ENCODE measurements at places on chromosomes 4 and X.

GRCh38 chrX:71870208-71871098, 40.2 kb upstream of the NHSL2 start:
- DNase-seq: peak; percentile 3

GRCh38 chr4:149910604-149911350, 95.1 kb upstream of the IQCM start:
- DNase-seq: no peak

GRCh38 chr4:83219344-83220331, 65.0 kb downstream of the COQ2 start:
- DNase-seq: peak; percentile 1

DNA sequence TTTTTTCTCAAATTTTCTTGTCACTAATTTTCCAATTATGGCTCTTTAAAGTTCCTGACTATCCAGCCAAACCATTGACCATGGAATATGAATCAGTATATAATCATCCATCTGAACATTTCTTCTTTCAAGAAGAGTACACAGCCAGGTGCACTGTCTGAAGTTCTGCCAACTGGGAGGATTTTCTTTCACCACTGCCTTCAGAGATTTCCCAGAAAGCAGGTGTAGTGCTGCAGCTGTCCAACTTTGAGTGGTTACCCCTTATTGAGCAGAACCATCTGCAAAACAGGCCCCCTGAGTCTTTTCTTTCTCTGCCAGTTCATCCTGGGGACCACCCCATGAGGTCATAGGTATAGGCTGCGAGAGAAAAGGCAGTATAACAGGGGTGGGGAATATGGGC, 1213.2 kb downstream of the RAPGEF2 start:
- no peak for DNase-seq

- DNase-seq: no peak
Observed at GRCh38 chr4:141352331-141352730, 131.6 kb downstream of the ZNF330 start.

- DNase-seq: peak; percentile 66
Observed at GRCh38 chr4:2261110-2261852, 628 bp downstream of the MXD4 start.

DNA sequence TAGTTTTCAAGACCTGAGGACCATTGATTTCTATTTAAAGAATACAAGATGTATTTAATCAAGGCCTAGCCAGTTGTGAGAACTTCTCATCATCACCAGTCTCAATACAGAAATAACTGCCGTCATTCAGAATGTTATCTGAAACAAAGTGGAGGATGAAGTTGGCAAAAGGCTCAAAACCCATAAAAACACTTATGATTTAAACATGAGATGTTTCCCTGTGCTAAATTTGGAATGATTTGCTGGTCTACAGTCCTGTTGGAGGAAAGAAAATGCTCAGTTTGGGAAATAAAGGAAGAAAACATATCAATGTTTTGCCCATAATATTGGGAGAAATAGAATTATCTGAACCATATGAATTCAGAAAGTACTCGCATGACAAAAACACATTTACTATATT, 192.2 kb downstream of the ADGRA3 start:
- no peak for DNase-seq

GRCh38 chrX:3393581-3394111, 47.2 kb upstream of the MXRA5 start:
- DNase-seq: no peak

DNA sequence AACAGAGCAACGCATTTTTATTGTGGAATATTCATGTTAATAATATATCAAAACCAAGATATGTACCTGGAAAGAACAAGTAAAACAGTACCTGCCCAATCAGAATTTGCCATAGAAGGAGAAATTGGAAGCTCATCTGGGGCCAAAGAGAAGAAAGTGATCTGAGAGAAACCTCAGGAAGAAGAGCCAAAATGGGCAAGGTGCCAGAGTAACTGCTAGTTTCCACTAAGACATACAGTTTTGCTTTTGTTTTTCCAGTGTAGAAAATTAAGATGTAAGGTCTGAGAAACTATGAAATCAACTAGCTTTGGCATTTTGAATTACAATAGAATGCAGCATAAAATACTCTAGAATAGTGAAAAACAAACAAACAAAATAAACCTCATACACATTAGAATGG, 2201.2 kb downstream of the ARAP2 start:
- DNase-seq: no peak

GRCh38 chr4:140135529-140136088, 18.4 kb downstream of the MAML3 start:
- peak; percentile 35 for DNase-seq

GRCh38 chr4:88908521-88908920, 148.5 kb downstream of the FAM13A start:
- no peak for DNase-seq

- DNase-seq: no peak
Observed at GRCh38 chr4:57370691-57371090, 260.5 kb upstream of the IGFBP7 start.

GRCh38 chrX:69280933-69281332, 115.7 kb upstream of the PJA1 start:
- no peak for DNase-seq

DNA sequence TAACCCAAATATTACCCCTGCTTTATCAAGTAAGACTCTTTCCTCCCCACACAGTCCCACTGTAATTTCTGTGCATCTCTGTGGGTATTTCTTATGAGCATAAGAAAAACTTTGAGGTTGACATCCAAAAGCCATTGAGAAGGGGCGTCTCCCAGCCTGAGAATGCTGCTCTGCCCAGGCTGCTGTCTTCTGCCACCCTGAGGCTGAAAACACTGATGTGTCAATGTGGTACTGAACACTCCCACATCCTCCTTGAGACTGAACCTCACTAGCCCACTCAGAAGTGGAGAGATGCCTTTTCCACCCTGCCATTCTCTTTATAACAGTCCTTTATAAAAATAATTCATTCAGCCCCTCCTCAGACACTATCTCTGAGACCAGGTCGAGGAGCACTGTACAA, 120.8 kb downstream of the SMIM20 start:
- DNase-seq: no peak

GRCh38 chr4:128159967-128160366, 98.9 kb downstream of the LARP1B start:
- DNase-seq: peak; percentile 71

DNA sequence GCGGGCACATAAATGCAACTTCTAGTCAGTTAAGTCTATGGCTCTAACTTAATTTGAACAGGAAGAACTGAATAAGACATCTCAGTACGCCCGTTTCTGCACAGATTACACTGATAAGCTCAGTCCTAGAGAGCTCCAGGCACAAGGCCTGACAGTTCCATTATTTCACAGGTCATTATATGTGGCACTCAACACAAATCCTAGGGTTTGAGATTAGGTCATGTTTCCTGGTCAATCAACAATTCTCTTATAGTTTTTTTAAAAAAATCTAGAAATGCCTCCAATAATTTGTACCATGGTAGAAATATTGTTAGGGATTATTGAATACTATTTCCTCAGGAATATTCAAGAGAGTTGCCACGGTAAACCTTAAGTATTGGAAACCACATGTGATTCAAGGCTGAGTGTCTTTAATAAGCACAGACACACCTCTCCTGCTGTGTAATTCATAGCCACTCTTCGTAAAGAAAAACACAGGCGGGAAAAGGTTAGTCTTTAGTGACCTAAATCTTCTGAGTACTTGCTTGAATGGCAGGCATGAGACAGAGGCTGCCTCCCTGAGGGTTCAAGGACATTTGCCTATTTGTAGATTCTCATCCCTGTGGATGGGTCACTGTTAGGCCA, 342.9 kb upstream of the ADGRL3 start:
- DNase-seq: no peak

GRCh38 chr4:23746027-23746426, 143.8 kb downstream of the PPARGC1A start:
- DNase-seq: no peak

GRCh38 chr4:114373508-114373907, 225.1 kb upstream of the UGT8 start:
- DNase-seq: no peak

DNA sequence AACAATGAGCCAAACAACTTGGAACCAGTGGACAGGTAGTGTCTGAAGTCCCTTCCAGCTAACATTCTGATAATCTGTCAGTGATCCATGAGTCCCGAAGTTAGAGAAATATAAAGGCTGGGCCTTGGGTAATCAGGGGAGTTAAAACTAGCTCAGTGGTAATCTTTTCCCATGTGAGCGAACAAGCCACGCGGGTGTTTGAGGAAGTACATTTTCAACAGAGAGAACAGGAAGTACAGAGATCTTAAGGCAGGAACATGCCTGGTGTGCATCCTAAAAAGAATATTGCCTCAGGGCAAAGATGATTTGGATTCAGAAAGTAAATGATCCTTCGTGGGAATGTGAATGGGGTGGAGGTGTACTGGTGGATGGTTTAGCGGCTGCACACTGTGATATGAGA, 42.9 kb downstream of the FNIP2 start:
- no peak for DNase-seq

- no peak for DNase-seq
Observed at GRCh38 chr4:12963291-12963690, 520.8 kb downstream of the RAB28 start.

- DNase-seq: peak; percentile 48
Observed at GRCh38 chr4:73761856-73762255, 21.5 kb downstream of the CXCL8 start.

DNA sequence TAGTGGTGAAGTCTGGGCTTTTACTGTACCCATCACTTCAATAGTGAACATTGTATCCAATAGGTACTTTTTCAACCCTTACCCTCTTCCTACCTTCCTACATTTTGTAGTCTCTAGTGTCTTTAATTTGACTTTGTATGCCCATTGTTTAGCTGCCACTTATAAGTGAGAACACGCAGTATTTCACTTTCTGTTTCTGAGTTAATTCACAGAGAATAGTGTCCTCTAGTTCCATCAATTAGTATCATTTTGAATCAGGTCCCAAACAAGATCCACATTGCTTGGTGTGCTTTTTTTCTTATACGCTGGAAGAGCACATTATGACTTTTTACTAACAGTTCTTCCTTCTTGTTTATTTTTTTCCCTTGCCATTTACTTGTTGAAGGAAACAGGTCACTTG, 176.0 kb upstream of the WDFY3 start:
- no peak for DNase-seq

- no peak for DNase-seq
Observed at GRCh38 chr4:7074426-7074825, 6.6 kb upstream of the GRPEL1 start.

DNA sequence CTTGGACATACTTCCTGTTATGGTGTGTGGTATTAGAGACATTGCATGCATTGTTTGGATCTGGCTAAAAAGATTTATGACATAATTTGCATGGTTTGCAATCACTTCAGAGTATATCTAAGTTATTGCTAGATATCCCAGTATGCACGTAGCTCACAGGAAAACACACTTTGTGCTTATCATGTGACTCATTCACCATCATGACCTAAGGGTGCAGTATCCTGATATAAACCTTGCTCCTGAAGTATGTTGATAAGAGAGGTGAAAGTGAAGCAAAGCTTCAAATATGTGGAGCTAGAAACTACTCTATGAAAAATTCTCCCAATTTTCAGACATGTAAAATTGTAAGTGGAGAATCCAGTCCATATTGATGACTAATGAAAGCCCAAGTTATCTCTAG, 46.9 kb upstream of the GRXCR1 start:
- DNase-seq: no peak

GRCh38 chrX:14913241-14913640, 40.0 kb downstream of the MOSPD2 start:
- DNase-seq: no peak

DNA sequence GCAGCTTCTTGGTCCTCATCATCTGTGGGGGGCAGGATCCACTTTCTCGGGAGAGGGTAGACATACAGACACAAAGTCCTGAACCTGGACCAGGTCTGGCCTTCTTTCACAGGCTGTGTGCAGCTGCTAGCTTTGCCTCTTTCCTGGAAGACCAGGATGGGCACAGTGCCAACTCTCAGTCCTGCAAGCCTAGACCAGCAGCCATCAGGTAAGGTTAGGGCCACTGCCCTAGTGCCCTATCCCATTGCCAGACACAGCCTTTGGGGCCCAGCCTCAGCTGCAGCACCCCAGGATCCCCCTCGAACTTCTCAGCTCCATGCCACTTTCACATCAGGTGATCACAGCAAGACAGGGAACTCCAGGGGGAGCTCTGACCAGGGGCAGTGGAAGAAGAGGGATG, 38.4 kb downstream of the ZNF185 start:
- DNase-seq: no peak

GRCh38 chr4:174505892-174506291, 16.4 kb downstream of the HPGD start:
- DNase-seq: no peak

- no peak for DNase-seq
Observed at GRCh38 chrX:120251471-120252011, 929 bp downstream of the ZBTB33 start.

DNA sequence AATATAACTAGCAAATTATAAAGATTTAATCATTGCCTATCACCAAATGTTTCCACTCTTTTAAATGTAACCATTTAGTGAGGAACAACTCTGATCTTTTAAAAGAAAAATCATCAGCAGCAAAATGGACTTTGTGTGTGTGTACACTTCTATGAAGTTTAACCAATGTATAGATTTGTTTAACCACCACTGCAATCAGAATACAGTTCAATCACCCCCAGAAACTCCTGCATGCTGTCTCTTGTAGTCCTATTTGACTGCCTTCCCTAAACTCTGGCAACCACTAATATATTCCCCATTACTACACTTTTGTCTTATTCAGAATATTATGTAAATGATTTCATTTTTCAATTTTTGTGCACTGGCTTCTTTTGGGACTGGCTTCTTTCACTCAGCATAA, 1.7 kb upstream of the TCEAL8 start:
- no peak for DNase-seq

GRCh38 chrX:136203951-136204350, 47.2 kb downstream of the MAP7D3 start:
- DNase-seq: no peak

All from dermis microvascular lymphatic vessel endothelial cell (primary cell).